Activated naive CD4-positive, alpha-beta T cell (primary cell): ENCODE measurements at places on chromosomes 4 and X.

- DNase-seq, result no peak
These were observed 63.1 kb upstream of the SPP1 start for GRCh38 chr4:87912164-87913004.

GRCh38 chr4:74037076-74037955 is 1.2 kb downstream of the CXCL3 start:
- DNase-seq, result no peak

DNA sequence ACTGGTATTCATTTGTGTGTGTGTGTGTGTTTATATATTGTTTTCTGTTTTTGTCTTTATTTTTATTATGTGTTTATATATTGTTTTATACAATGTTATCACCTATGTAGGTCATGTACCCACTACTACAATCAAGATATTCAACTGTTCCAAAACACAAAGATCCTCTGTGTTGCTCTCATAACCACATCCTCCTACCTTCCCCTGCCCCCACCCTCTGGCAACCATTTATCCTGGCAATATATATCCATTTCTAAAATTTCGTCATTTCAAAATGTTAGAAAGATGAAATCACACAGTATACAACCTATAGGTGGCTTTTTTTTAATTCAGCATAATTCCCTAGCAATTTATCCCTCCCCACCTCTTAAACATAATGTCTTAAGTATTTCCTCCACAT is 18.8 kb upstream of the RPL34 start:
- DNase-seq, result no peak

DNA sequence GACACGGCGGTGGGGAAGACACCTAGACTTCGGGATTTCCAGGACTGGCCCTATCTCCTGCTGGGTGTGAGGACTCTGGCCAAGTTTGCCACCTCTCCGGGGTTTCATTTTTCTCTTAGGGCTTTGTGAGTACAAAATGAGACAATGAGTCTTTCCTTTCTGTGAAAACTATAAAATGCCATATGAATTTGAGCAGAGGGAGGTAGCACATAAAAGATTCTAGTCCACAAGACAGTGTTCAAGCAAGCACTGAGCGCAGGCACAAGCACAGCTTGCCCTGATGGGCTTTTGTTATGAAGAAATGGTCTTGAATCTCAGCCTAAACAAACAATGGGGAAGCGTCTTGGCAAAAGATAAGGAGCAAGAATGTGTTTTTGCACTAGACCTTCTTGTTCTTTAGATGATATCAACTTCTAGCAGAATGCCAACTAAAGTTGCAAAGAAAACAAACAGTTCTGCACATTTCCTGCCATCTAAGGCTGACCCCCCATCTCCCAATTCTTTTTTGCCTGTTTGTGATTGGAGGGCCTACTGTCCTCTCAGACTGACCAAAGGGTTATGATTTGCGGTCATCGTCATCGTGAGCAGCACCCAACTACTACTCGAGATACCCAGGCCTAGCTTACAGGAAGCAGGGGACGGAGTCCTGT is 73.0 kb upstream of the ZNF518B start:
- no peak for DNase-seq

DNA sequence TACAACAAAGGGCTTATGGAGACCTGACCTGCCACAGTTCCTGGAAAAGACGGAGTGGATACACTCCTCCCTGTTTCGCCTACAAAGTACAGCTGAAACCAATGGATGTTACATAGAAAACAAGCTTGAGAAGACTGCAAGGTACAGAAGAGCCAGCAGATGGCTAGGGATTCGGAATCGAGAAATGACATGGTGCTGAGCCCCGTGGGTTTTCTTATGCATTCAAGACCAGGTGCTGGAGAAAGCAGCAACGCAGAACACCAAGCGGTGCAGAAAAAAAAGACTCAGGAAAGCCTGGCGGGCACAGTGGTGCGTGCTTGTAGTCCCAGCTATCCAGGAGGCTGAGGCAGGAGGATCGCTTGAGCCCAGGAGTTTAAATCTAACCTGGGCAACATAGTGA is 13.8 kb downstream of the TIMM17B start:
- DNase-seq, result no peak

DNA sequence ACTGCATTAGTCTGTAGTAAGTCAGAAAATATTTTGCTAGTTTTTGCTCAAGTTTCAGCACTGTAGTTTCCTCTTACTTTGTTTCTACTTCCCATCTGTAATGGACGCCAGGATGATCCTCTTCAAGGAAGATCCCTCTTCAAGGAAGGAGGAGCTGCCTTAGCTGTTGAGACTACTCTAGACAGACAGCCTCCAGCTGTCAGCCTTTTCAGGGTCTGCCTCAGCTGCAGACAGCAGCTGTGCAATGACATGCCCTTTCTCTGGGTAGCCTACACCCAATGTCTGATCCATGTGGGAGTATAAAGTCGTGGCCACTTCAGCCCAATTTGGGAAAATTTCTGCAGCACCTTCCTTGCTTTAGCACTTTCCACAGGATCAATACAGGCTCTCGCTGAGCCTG is 281.0 kb upstream of the MAOA start:
- no peak for DNase-seq

GRCh38 chr4:63788271-63788670 is 621.0 kb downstream of the TECRL start:
- DNase-seq, result no peak

DNA sequence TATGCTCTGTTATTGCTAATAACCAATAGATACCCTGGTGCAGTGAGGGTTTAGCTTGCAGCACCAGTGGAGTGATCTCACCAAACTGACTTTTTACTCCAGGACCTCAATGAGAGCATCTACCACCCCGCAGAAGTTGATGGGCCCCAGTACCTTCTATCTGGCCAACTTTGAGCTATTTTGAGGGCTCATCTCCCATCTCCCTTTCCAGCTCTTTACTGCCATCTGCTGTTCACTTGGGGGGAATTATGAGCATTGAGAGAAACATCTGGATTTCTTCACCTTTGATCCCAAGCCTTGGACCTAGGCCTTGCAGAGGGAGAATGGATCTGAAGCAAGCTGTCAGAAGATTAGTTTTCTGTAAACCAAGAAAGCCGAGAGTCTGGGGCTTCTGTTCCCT is 143.6 kb downstream of the TMEM164 start:
- DNase-seq, result no peak

GRCh38 chr4:185903205-185903604 is 91.2 kb upstream of the SORBS2 start:
- DNase-seq, result no peak

DNA sequence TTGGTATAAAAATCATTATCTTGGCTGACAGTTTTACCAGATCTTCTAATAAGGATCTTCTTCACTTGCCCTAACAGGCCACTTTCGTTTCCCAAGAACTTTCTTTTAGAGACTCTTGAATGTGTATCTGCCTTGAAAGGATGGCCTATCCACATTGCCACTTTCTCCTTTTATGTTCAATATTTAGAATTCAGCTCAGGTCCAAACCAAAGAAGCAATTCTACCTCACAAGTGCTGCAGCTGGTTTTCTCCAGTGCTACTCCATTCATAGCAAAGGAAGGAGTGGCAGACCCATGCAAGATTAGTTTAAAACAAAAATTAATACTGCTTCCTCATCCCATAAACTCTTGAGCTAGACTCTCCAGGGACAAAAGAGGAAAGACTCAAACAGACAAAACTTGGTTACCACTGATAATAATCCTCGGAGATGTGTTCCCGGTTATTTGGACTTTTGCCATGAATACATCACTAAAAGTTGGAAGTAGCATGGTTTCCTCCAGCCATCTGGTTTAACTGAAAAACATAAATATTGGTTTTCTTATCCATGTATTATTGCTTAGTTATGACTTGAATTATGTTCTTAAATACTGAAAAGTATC is 401.8 kb downstream of the PABPC4L start:
- no peak for DNase-seq

GRCh38 chrX:111270339-111270738 is at the start of gene CAPN6:
TSS of gene CAPN6 (minus strand) at chrX:111270483. CDS start at chrX:111263936, 6,547 bp downstream.
- no peak for DNase-seq

- no peak for DNase-seq
These were observed 216.3 kb upstream of the LEF1 start for GRCh38 chr4:108385076-108385475.

DNA sequence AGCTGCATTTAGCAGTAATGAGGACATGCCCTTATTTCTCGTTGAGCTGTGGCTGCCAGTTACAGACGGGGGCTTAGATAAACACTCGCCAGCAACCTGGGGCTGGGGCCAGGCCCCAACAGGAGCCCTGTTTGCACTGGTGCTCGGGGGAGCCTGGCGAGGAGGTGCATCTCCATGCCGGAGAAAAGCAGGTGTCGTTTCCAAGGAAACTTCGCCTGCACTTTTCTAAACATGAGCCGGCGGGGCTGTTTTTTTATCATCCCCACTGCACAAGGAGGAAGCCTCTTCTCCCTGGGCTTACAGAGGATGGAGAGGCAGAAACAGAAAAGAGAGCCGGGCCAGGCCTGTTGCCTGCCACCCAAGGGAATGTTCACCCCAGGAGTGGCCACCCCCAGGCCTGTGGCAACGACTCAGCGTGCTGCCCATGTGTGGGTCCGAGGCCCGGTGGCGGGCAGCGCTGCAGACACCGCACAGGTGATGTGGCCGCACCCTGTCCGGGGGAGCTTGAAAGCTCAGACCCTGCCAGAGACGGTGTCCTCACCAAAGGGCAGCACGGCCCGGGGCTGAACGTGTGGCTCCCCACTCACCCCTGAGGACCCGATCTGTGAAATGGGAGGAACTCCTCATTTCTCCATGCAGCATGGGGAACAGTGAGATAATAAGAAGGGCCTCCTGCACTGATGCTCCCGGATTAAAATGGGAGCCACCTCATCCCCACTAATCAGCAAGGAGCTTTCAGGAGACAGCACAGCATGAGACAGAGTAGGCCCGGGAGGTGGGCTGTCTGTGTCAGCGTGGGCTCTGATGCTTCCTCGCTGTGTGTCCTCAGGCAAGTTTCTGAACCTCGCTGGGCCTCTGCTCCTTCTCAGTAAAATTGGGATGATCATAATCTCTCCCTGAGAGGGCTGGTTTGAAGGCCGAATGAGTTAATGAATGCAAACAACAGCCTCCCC is 33.8 kb upstream of the ADRA2C start:
- DNase-seq, result no peak

DNA sequence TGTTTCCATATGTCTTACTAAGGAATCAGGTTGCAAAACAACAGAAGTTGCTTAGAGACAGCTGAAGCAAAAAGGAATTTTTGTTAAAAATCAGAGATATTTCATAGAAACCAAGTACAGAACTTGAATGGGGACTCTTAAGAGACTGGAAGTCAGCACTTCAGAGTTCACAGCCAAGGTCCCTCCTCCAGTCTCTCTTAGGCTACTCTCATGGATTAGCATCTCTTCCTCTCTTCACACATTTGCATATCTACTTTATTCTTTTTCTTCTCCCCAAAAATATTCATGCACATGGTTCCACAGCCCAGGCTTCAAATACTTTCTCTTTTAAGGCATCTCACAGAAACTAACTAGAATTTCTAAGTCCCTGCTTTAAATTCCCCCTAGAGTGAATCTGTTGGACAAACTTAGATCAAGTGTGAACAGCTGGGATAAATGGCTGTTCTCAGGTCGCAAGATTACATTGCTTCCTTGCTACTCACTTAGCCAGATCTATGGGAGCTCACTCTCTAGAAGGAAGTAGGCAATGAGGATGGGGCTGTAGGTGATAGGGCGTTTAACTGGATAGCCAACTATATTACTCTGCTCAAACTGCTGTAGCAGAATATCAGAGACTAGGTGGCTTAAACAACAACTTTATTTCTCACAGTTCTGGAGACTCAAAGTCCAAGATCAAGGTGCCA is 73.7 kb upstream of the GALNT7 start:
- no peak for DNase-seq

DNA sequence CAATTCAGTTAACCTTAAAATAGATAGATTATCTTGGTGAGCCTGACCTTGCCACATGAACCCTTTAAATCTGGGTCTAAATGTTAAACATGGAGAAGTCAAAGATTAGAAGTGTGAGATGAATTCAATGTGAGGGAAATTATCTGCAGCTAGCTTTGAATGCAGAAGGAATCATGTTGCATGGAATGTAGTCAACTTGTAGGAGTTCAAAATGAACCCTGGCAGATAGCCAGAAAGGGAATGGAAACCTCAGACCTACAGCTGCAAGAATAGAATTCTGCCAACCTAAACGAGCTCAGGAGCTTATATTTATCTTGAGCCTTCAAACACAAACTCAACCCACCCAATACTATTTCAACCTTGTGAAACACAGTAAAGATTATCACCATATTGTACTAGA is 632.5 kb downstream of the KCTD8 start:
- no peak for DNase-seq

GRCh38 chrX:74187211-74187610 is 116.8 kb upstream of the ZCCHC13 start:
- DNase-seq, result no peak

DNA sequence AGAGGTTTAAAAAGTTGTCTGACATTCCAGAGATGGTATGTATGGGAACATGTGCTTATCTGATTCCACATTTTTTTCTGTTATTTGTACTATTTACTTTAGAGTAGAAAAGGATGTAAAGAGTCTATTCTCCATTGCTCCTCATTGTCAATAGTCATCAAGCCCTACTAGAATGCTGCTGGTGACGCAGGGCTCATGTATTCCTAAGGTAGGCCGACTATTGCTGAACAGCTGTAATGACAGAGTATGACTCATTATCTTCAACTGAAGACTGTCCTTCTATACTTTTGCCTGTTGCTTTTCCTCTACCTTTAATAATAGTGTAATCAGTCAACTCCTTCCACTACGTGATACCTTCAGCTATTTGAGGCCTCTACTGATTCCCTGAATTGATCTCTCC is 509.1 kb upstream of the NR3C2 start:
- no peak for DNase-seq

DNA sequence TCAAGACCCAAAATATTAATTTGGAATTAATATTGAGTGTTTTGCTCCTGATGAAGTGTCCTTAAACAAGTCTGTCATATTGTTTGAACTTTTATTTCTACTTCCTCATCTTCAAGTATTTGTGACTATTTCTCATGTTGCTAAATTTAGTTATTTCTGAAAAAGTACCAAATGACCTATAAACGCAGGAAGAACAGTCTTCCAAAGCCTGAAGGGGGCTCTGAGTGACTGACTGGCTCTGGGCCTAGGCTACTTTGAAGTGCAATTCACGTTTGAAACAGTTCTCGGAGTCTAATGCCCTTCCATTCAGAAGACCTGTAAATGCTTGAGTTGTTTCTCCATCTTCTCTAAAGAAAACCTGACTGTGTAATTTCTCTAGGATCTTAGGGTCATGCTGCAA is 26.5 kb downstream of the GALNT7 start:
- DNase-seq, result no peak

DNA sequence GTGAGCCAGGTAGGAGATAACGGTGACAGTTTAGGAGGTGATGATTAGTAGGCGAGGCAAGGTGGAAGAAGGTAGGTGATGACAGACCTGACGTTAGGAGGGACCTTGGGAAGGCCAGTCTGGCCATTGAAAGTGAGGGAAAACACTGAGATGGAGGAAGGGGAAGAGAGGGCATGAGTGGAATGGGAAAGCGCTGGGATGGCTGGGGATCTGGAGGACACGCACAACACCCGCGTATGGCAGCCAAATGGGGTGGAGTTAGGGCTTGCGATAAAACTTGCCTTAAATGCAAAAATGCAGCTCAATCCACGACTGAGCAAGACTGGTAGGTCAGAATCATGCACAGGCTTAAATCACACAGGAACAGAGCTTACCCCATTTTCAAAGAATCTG is 605 bp upstream of the CDKL2 start:
- no peak for DNase-seq

GRCh38 chrX:65034668-65035445 is 58.6 kb upstream of the ZC4H2 start:
- peak; percentile 57 for DNase-seq
